ENCODE measurements at places on chromosomes 7 and 10. TPM values are rescaled to one million over a fixed set of nuclear protein-coding genes. Genes with fewer than 3 reads are reported as not detected.

Gene DYNC1I1
- 6.9 TPM for total RNA-seq

Gene FXYD4
- total RNA-seq, result 3.0 TPM

Gene CRTAC1
- 0.93 TPM for total RNA-seq

GRCh38 chr10:7412237-7412927 is 1.5 kb upstream of the SFMBT2 start:
- DNase-seq, result peak; percentile 83

DNA sequence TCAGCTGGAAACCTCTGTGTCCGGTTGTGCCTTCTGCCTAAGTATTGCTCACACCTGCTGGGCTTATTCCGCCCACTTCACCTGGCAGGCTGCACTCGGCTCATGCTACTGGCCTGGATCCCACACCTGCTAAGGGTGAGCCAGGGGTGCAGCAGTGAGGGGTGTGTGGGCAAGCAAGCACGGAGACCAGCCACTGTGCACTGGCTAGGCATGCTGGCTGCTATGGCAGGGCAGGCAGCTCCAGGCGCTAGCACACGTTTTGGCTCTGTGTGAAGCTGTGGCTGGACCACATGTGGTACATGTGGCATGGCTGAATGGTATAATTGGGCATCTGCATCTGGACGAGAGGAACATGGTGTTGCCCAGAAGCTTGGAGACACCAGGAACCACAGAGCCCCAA is 940.7 kb downstream of the NRG3 start:
- no peak for DNase-seq

GRCh38 chr10:119448628-119449584 is 93.6 kb downstream of the RGS10 start:
- DNase-seq, result peak; percentile 46

GRCh38 chr10:31619531-31620061 is 300.6 kb downstream of the ZEB1 start:
- DNase-seq, result peak; percentile 25

Gene EZH2
- total RNA-seq, result 2.5 TPM

DNA sequence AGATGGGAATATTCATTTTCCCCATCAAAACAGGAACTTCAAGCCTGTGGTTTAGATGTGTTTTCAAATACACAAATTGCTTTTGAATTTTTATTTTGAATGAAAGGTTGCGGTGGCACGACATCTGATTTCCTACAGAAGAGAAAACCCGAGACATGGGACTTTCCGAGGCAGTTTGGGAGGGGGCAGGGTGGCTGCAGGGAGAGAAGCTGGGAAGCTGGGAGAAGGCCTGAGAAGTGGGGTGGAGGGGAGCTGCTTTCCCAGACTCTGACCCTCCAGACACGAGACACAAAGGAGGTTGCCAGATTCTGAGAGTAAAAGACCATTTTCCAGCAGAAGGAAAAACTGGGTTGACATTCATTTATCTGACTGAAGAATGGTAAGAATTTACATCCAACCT is 19.6 kb downstream of the TMEM176A start:
- DNase-seq, result no peak

Gene HOXA4
- 11.5 TPM for total RNA-seq

DNA sequence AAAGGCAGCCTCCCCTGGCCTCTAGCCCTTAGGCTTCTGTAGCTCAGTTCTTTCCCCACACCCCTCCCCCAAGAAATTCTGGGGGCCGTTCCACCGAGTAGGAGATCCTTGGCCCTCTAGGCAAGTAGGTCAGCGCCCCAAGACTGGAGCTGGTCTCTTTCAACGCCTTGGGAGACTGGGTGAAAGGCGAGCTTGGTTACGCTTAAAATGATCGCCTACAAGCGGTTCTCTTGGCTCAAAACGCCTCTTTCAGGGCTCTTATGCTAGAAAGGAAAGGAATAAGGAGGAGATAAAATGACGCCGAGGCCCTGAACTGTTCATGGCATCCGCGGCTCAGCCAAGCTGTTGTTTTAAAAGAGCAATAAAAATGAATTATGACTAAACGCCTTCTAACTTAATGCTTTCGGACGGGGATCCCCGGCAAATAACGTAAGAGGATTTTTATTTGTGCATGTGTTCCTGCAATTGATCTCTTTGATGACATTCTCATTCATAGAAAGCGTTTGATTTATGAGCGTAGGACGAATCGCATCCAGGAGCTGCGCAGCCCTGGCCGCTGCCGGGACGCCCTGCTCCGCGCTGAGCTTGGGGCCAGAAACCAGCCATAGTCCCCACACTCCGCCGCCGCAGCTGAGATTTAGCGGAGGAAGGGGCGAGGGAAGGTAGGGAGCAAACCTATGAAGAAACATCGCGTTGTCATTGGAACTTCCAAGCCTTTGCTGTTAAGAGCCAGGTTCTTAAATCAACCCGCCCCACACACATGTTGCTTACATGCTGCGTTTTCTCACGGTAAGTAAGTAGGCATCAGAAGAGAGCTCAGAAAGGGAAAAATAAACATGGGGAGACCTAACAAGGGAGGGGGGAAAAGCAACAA is 3.0 kb upstream of the HOXA1 start:
- no peak for DNase-seq

Gene TMEM225B
- 0.86 TPM for total RNA-seq

- no peak for DNase-seq
Observed at GRCh38 chr7:101838837-101839483, 21.5 kb downstream of the CUX1 start.

- no peak for DNase-seq
Observed at GRCh38 chr7:7861211-7861633, 107.4 kb upstream of the GLCCI1 start.

Gene SLC25A40
- 5.8 TPM for total RNA-seq

Gene SCRN1
- total RNA-seq, result 6.7 TPM

- no peak for DNase-seq
Observed at GRCh38 chr7:158583810-158584209, 3.8 kb downstream of the PTPRN2 start.

DNA sequence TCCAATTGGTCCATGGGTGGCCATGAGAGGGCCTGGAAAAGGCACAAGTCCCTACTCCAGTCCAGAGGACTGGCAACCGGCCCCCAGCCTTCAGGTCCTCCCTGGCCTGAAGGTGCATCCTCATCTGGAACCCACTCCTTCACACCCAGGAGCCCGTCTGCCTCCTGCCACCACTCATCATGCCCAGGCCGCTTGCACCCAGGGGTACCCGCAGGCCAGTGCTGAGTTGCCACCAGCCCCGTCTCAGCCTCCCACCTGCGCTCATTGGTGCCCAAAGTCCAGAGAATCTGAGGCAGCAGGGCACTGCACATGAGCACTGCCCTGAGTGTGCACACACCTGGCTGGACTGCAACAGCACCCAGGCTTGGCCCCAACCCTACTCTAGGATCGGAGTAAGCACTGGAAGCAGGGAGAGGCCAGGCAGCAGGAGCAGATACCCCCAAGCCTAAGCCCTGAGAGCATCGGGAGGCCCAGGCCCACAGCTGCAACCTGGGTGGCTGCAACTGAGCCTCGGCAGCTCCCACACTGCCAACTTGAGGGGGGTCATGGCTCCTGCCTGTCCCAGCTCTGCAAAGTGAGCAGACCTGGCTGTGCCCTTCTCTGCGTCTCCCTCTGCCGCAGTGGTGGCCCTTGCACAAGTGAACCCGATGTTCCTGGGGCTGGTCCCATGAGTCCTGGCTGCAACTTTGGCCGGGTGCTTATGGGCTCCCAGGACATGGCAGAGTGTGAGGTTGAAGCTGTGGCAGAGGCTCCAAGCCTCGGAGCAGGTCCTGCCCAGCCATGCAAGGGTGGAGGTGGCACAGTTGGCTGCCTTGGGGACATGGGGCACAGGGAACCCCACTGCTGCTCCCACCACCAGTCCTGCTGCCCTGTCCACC is 44.3 kb downstream of the TCERG1L start:
- no peak for DNase-seq

Gene FOXL3
- not detected for total RNA-seq
